ENCODE measurements at places on chromosomes 3 and 15.

DNA sequence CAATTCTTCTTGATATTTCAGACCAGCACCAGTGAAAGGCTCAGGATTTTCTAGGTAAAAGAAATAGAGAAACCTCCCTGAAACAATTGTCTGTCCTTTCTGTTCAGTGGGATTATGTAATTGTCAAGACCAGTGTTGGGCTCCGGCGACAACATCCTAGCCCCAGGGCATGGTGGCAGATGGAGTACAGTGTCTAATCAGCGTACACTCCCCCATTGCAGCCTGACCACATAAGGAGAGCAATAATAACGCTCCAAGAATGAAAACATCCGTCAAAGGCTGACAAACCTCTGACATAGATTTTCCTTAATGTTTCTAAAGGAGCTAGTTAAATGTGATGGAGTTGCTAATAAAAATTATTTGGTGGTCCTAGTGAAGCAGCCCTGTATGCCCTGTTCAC is 144.6 kb downstream of the EBLN2 start:
- DNase-seq = no peak

GRCh38 chr3:16113704-16114103 is 60.8 kb upstream of the GALNT15 start:
- DNase-seq = no peak

GRCh38 chr15:60941448-60941847 is 287.7 kb downstream of the RORA start:
- no peak for DNase-seq

DNA sequence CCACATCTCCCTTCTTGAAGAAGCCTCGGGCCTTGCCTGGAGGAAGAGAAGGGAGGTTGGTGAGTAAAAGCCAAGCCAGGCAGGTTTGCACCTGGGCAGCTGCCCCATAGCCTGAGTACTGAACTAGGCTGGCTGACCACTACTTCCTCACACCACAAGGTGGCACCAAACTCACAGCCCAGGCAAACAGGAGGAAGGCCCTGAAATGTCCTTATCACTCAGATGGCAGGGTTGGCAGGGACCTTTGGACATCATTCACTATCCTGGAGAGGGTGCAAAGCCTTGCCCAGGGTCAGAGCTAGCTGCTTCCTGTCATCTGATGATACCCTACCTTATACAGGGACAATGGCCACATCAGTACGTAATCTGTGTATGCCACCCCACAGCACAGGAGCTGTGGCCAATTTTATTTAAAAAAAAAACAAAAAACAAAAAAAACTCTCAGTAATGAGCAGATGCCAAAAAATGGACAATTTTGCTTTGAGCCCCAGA is 2.2 kb upstream of the GRAMD2A start:
- DNase-seq = peak; percentile 78

DNA sequence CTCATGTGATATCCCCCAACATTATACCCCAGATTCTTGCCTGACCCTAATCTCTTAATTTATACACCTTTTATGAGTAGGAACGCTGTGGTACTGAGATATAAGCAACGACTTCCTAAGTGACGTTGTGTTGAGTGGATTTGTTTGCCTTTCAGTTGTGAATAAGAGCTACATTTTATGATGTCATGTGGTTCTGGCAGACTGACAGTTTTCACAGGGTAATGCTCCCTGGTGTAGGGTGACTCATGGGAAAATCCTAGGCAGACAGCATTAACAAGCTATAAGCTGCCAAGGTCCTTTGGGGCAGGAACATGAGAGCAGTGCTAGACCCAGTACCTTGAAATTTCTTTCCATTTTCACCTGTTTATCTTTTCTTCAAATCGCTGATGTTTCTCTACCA is 11.2 kb downstream of the C3orf52 start:
- no peak for DNase-seq

- no peak for DNase-seq
These were observed 15.4 kb upstream of the ISLR start for GRCh38 chr15:74157868-74158827.

Data from dorsolateral prefrontal cortex (tissue), 122 donors.